ENCODE measurements at places on chromosomes 16 and 17.

DNA sequence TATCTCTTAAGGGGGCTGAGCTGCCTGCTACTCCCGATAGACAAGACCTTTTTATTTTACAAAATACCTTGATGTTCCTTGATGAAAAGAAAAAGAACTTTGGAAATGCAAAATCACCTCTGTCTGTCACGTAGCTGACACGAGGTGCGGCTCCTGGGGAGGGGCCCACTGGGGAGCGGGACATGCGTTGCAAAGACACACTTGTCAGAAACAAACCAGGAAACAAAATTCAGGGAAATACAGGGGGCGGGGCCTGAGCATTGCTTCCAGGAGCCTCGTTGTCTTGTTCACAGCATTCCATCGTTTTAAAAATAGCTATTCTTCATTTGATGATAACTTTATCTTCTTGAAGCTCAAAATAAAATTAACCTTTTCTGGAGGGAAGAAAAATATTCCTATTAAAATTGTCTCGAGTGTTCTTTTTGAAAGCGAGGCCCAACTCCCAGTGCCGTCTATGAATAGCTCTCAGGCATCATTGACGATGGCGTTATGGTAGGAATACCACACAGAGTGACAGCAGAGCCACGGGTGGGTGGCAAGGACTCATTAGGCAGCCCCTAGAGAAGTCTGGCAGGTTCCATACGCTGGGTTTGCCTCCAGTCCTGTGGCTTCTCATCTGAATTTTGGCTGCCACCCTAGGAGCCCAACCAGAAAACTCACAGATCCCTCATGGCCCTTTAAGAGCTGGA, 286.9 kb downstream of the CPPED1 start:
- no peak for DNase-seq

DNA sequence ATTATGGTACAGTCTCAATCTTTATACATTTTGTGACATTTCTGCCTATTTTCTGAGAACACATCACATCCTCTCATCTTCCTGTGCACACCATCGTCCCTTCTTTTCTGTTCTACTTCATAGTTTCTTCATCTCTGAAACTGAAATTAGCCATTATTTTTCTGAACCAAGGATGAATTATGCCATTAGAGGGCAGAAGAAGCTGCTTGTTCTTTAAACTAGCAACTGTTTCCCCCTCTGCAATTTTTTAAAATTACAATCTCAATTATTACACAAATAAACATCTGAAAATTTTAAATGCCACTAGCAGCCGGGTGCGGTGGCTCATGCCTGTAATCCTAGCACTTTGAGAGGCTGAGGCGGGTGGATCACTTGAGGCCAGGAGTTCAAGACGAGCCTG, 41.3 kb downstream of the RBBP6 start:
- no peak for DNase-seq

DNA sequence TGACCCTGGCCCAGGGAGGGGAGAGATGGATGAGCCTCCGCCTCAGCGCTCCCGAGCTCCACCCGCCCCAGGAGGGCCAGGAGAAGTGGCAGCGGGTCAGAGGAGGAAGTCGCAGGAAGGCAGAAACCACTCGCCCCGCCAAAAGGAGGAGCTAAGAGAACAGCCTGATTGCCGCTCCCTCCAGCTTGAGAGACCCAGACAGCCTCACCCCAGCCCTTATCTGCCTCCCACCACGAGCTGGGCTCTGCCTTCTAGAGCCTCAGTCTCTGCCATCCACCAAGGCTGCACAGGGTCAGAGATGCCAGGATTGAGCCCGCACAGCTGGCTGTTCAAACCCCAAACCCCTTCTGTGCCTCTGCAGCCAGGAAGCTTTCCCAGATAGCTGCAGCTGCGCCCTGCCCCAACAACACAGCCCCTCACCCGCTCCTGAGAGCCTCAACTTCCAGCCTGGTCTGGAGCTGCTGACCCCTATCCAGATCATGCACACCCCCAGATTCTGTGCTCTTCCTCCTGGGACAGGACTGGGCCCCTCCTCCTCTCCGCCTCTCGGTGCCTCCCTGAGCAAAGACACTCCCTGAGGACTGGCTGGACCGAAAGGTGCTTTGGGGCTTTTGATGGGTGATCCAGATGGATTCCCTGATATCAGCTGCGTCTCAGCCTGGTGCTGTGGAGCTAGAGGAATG, 1.0 kb upstream of the ATP2A3 start:
- DNase-seq: peak; percentile 20

- no peak for DNase-seq
These were observed 145.5 kb upstream of the ASIC2 start for GRCh38 chr17:33438578-33438977.

DNA sequence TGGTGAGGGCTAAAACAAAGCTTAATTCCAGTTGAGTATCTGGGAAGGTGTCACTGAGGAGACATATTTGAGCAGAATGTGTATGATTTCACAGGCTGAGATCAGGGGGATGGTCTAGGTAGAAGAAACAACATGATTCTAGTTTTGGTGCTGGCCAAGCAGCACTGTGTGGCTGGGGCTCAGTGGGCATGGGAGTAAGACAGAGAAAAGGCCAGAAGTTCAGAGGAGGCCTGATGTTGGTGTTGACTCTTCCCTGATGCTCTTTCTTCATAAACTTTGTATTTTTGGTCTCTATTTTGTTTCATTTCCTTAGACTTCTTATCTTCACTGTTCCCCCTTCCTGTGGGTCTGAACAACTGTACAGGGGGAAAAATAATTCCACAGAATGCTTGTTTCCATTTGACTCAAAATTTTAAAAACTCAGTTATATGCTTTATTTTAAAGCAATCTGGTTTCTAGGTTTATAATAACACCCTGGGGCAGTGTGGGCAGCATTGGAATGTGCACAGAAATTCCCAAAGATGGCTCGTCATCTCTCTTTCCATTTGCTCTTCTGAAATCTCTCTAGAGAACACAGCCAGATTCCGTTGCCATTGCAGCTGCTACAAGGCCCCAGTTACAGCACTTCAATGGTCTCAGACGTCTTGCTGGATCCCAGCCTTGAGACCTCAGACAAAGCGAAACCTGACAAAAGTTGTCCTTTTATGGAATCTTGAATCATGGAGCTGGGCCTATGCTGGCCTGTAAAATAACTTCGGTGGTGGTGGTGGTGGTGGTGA, 68.3 kb downstream of the SNX11 start:
- DNase-seq: no peak

DNA sequence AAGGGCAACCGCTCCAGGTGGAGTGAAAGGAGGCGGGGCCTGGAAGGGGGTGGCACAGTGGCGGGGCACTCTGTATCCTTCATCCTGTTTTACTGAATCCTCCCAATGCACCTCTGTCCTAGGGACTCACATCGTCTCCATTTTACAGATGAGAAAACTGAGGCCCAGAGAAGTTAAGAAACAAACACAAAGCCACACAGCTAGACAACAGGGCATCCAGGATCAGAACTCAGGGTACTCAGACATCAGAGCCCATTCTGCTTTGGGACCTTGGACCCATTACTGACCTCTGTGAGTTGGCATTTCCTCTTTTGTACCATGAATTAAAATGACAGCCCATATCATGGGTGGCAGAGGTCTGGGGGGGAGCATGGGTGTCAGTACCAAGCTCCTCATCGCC, 129.2 kb downstream of the CPPED1 start:
- DNase-seq: no peak

GRCh38 chr17:67708378-67708777, 9.4 kb upstream of the NOL11 start:
- no peak for DNase-seq

DNA sequence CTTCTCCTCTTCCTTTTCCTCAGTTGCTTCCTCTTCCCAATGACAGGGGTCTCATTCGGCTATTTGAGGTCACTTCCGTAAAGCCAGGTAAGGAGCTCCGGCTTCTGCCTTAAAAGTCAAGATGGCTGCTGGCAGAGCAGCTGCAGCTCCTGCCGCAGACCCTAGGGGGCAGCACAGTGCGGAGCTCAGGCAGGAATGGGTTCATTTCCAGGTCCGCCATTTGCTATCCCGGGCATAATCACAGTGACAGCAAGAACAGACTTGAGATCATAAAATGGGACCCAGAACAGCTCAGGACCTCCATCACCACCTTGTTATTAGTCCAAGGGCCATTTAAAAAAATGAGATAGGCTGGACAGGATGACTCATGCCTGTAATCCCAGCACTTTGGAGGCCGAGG, 199.5 kb downstream of the ZNF18 start:
- no peak for DNase-seq

- no peak for DNase-seq
These were observed 229.5 kb downstream of the FTO start for GRCh38 chr16:53933407-53933806.

DNA sequence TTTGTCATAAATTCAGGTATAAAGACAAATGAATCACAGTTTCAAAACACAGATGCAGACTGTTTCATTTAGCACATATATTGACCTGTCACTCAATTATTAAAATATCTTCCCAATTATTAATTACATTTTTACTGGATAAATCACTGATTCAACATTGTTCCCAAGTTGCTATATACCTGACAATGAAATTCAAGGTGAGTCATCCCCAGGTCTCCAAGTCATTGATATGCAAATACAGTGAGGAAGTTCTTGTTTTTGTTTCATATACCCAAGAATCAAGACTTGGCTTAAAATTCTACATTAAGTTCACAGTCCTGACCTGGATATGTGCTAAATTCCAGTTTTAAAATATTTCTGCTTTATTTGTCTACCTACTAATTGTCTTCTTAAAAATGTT, 599.3 kb upstream of the PSMD7 start:
- DNase-seq: no peak

GRCh38 chr17:28055546-28056275, 13.2 kb downstream of the NLK start:
- DNase-seq: no peak

DNA sequence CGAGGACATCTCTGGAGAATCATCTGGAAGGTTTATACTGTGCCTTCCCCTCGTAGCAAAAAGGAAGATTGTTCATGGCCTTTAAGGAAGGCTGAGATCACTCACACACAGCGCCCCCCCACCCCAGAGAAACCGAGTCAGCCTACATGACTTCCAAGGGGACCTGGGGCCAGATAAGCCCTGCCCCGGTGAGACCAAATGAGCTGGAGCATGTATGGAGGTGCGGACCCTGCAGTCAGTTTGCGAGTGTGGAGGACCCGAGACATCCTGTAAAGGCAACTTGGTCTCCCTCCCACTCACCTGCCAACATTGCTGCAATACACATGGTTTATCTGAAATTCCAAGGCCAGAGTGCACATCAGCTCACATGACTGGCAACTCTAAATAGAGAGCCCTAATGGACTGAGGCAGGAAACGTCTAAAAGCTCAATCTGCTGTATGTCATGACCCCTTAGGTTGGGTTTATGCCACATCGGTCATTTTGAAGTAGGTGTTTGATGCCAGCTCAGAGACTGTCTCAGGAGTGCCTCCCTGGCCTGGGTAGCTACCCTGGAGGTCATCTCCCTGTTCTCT, 233.6 kb downstream of the CPPED1 start:
- no peak for DNase-seq

DNA sequence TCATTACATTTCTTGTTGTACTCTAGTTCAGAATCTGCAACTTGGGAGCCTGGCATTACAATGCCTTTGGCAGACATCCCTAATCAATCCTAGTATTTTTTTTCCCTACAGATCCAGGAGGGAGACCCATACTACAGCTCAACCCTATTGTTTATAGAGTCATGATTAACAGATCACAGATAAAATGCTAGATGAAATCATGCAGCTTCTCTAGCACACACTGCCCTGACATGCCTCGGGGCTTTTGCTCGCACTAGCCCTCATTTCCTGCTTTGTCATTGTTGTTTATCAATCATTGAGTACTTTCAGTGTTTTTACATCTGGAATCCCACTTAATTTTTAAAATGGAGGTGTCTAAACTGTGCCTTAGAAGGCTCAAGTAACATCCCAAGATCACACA, 412.5 kb downstream of the CA10 start:
- DNase-seq: no peak

- no peak for DNase-seq
These were observed 26.0 kb upstream of the PRM1 start for GRCh38 chr16:11306997-11307638.

- DNase-seq: no peak
These were observed 534.4 kb upstream of the CDH5 start for GRCh38 chr16:65831903-65832666.

- DNase-seq: no peak
These were observed 364.8 kb upstream of the RBFOX1 start for GRCh38 chr16:6967796-6968320.

- no peak for DNase-seq
These were observed 1.5 kb upstream of the ALDH3A2 start for GRCh38 chr17:19646788-19647696.

DNA sequence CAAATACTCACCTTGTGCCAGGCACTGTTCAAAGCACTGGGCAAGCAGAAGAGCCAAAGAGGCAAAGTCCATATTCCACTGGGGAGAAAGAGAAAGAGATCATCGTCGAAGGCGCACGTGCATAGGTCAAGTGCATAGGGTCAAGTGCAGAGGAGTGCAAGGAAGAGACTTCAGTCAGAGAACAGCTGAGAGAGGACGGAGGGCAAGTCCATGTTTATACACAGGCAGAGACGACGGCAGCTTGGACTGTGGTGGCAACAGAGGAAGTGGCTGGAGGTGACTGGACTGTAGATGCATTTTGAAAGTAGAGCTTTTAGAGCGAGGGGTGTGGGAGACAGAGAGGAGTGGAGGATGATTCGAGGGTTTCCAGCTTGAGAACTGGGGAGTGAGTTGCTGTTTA, 74.7 kb upstream of the SDK2 start:
- no peak for DNase-seq

DNA sequence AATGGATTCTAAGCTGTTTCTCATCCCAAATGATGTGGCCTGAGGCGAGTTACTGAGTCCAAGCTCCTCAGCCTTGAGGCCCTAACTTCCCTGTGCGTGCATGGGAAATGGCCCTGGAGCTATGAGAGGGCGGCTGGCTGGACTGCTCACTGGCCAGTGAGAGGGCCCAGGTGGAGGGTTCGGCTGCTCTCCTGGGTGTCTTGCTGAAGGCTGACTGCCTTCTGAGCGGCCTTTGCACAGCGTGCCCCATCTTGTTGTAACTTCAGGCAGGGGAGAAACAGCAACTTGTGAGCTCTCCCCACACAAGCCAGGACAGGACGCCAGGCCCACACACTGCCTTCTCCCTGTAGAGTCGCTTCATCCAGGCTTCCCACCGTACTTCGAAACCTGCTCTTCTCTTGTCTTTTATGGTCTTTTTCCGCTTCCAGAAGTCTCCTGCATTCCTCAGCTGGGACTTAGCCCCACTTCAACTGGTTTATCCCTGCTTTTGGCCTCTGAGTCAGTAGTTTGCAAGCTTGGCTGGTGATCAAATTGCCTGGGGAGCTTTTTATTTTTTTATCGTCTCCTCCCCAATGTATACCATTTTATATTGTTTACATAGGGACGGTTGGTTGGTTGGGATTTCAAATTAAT, 13.3 kb downstream of the CDH3 start:
- DNase-seq: no peak

- DNase-seq: no peak
These were observed 67.0 kb downstream of the PITPNC1 start for GRCh38 chr17:67443931-67444595.

DNA sequence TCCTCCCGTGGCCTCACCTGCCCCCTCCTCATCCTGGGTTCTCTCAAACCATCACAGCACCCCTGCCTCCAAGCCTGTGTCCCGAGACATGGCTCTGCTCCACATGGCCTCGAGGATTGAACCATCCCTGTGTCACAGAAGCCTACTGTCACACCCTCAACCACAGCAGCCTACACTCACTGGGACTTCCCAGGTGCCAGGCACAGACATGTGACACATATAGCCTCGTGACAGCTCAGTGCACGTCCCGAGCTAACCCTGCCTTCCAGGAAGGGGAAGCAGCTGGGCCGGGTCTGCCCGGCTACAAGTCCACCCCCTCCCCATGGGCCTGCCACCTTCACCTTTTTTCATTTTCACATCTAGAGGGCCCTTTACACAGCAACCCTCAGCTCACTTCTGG, 238.3 kb downstream of the CPPED1 start:
- no peak for DNase-seq

GRCh38 chr17:73972056-73972455, 231.4 kb upstream of the RPL38 start:
- DNase-seq: no peak

All from esophagus squamous epithelium (tissue), 5 donors.